ENCODE measurements at places on chromosomes 12 and 14.

GRCh38 chr12:57047981-57048380 is 1.9 kb downstream of the MYO1A start:
- DNase-seq: peak; percentile 33

DNA sequence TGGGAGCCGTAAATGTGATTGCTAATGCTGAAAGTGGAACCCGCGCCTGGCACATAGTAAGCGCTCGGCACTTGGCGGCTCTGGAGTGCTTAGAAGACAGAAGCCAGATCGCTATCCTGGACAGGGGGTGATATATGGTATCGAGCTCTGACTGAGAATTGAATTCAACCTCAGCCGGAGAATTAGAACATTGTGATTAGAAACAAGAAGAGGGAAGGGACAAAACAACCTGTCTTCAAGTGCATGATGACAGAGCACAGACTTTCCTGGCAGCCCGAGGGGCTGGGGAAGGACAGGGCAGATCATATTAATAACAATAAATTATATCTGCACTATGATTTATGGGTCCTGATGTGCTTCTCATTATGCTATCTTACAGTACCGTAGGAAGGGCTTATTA is 66.9 kb upstream of the TBX3 start:
- no peak for DNase-seq

DNA sequence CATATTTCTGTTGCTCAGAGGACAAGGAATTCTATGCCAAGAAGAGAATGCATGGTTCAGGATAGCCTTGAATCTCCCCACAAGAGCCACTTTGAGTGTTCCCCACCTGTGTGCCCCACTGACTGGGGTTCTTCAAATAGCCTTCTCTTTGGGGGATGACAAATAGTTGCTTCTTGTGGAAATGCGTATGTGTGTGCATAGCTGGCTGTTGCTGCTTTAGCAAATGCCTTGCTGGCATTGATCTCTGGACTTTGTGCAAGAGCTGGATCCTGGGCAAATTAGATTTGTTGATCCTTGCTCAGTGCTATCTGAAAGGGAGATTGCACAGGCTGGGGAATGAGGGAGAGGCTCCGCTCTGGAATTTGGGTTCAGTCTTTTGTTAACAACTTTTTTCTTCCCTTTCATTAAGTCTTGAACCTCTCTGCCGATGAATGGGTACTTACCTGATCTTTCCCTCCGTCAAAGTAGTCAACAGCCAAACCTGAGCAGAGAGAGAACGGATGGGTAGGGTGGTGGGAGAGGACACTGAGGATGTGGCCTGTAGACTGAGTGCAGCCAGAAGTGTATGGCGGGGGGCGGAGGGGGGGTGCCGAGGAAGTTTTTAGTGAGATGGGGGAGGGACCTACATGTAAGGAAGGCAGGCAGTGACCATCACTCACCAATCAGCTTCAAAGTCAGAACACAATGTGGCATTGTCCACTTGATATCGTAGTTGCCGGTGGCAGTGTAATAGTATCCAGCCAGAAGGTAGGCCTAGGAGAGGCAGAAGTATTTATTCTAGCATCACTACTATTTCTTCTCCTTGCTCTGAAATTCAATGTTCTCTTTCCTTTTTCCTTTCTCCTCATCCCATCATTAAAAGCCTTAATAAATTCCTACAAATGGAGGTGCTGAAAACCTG is 10.7 kb downstream of the EMG1 start:
- DNase-seq: no peak

- peak; percentile 33 for DNase-seq
Measured at GRCh38 chr12:70069221-70070105, 173.8 kb upstream of the CNOT2 start.

DNA sequence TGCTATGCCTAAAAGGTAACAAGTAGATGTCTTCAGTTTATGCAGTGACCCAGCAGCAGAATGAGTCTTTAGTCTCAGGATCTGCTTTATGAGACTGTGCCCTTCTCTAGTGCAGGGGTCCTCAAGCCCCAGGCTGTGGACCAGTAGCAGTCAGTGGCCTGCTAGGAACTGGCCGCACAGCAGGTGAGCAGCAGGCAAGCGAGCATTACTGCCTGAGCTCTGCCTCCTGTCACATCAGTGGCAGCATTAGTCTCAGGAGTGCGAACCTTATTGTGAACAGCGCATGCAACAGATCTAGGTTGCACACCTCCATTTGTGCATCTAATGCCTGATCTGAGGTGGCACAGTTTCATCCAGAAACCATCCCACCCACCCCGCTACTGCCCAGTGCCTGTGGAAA is 38.4 kb downstream of the LRP6 start:
- no peak for DNase-seq

DNA sequence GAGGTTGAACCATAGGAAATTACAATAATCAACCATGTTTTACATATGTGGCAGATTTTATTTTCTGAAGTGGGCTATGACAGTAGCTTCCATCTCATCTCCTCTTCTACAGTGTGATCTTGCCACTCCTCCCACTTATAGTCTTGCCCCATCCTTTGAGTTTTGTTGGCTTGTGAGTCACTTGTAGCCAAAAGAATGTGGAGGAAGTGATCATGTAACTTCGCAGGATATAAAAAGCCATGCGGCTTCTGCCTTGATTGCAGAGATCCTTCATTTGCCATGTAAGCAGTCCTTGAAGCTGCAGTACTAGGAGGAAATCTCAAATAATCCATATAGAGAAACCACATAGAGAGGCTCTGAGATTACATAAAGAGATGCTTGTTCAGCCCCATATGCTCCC is 13.7 kb upstream of the ZNF84 start:
- DNase-seq: no peak

DNA sequence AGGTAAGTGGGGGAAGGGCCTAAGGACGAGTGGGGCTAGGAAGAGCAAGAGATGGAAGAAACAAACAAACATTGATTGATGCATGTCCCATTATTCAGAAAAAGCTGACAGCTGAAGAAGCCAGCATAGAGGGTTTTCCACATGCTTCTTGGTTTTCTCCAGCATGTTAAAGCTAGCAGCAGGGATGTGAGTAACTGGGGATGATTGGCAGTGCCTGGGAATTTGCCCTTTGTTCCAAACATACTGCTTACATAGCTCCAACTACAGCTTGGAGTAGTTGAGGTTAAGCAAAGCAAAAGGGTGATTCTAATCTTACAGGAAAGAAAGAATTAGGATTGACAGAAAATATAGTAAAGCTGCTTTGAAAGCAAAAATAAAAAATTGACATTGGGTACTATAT is 68.0 kb upstream of the IFNG-AS1 start:
- no peak for DNase-seq

DNA sequence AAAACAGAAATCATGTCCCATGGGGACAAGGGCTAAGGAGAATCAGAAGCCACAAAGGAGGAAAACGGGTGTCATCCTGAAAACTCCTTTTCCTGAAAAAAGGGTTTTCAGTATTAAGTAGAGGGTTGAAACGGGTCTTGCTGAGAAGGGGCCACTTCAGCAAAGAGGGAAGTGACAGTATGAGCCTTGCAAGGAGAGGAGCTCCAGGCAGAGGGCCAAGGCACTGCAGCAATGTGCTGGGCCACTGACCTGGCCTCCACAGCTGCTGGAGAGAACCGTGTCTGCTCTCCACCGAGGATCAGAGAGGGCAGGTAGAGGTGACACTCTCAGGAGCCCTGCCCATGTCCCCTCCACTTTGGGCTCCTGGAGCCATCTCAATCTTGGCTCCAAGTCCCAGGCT is 103.3 kb downstream of the NCOR2 start:
- DNase-seq: no peak

- no peak for DNase-seq
Measured at GRCh38 chr12:88717188-88717587, 136.9 kb upstream of the KITLG start.

DNA sequence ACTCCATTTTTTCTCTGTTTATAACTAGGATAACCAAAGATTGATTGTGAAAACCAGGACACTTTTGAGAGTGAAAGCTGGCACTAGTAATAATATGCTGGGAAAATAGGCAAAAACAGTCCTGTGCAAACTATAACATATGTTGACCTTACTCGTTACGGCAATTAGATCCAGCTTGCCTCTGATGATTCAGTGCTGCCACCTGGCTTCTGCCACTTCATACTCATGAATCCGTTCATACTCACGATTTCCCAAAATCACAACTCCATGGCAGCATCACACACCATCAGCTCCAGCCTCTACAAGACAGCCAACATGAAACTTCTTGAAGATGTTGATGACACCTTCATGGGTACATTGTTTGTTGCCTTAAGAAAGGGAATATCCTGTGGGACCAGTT is 49.1 kb upstream of the CAND1 start:
- DNase-seq: no peak

DNA sequence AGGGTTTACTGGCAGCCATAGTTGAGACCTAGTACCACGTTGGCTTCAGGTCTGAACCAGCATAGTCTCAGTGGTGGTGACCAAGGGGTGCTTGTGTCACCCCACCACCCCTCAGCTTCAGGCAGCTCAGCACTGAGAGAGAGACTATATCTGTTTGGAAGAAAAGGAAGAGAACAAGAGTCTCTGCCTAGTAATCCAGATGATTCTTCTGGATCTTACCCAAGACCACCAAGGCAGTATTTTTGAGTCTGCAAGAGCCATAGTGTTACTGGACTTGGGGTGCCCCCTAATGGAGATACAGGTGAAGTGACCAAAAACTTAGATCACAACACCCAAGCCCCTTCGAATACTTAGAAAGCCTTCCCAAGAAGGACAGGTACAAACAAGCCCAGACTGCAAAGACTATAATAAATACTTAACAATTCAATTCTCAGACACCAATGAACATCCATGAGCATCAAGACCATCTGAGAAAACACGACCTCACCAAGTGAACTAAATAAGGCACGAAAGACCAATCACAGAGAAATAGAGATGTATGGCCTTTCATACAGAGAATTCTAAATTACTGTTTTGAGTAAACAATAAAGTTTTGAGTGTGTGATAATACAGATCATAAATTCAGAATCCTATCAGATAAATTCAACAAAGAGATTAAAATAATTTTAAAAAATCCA is 107.0 kb downstream of the HELB start:
- peak; percentile 76 for DNase-seq

DNA sequence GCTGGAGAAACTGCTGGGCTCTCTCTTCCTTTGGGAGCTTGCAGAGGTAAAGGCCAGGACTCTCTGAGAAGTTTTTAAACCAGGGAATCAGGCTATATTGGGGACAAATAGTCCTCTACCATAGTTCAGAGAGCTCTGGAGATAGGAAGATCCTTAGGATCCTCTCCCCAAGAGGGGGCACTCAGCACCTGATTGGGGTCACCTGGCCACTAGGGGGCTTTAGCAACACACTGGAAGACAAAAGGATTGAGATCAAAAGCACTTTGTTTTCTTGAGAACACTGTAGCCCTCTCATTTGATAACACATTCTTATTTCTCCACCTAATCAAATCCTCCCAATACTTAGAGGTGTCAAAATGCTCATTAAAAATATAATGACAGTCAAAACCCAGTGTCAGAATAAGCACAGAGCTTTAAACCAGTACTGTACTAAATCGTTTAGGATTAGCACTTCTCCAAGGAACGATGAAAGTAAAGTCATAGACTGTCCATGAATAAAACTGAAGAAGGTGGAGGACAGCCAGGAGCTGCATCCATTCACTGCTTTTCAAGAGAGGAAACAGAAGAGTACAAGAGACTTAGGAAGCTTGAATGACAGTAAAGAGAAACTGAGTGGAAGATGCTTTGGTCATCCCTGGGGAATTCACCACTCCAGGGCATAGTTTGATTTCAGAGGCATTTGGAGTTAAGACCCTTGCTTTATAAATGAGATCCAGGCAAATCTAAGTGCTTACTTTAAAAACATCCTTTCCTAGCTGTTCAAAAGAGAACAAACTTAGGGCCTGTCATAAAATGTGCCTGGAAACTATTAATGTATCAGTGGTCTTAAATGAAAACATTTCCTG is 26.5 kb downstream of the BMP4 start:
- no peak for DNase-seq

GRCh38 chr12:29158115-29158763 is 9.2 kb downstream of the FAR2 start:
- no peak for DNase-seq

DNA sequence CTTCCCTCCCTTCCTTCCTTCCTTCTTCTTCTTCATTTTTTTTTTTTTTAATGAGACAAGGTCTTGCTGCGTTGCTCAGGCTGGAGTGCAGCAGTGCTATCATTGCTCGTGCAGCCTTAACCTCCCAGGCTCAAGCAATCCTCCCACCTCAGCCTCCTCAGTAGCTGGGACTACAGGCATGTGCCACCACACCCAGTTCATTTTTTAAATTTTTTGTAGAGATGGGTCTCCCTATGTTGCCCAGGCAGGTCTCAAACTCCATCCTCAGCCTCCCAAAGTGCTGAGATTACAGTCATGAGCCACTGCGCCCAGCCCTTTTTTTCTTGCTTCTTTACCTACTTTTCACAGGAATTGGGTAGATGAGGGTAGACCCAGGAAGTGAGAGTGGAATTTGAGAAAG is 1.6 kb downstream of the OR10AD1 start:
- DNase-seq: no peak

DNA sequence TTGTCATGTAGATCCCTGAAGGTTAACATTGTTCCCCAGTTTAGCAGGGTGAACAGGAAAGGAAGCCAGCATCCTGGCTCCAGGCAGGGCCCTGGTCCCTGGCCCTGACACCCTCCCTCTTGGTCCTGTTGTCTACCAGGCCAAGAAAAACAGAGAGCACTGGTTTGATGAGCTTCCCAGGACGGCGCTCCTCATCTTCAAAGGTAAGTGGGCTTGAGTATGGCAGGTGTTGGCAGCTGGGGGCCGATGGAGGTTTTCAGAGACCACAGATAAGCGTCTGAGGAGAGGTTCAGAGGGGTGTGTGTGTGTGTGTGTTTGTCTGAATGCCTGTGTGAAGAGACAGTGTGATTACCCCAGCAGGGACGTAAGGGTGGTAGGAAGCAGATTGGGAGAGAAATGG is 56.3 kb downstream of the SLC8B1 start:
- DNase-seq: no peak

- no peak for DNase-seq
Measured at GRCh38 chr14:101797856-101798255, 36.3 kb downstream of the PPP2R5C start.

DNA sequence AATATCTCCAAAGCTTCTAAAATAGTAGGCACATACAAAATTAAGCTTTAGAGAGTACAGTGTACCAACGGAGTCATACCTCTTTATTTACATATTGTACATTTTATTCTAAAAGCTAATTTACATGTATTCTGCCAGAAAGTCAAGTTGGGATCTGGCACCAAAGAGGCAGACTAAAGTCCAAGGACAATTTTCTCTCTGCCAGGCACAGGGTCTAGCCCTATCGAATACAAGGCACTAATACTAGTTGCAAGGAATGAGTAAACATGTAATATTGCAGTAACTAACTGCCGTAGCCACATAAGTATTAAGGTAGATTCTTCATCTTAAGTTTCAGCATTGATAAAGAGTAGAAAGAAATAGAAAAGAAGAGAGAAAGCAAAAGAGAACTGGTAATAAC is 93.9 kb downstream of the RPS6KA5 start:
- no peak for DNase-seq

GRCh38 chr14:23644195-23644918 is 8.2 kb downstream of the DHRS2 start:
- no peak for DNase-seq
